Activated CD8-positive, alpha-beta T cell treated with anti-CD3 and anti-CD28 coated beads for 36 hours (primary cell): ENCODE measurements at places on chromosomes 12 and 14. TPM values are rescaled to one million over a fixed set of nuclear protein-coding genes. Genes with fewer than 3 reads are reported as not detected.

The TCL1A gene
- 0.65 TPM for total RNA-seq

The ERBB3 gene
- total RNA-seq, result 0.99 TPM

The SRRM4 gene
- total RNA-seq, result not detected

DNA sequence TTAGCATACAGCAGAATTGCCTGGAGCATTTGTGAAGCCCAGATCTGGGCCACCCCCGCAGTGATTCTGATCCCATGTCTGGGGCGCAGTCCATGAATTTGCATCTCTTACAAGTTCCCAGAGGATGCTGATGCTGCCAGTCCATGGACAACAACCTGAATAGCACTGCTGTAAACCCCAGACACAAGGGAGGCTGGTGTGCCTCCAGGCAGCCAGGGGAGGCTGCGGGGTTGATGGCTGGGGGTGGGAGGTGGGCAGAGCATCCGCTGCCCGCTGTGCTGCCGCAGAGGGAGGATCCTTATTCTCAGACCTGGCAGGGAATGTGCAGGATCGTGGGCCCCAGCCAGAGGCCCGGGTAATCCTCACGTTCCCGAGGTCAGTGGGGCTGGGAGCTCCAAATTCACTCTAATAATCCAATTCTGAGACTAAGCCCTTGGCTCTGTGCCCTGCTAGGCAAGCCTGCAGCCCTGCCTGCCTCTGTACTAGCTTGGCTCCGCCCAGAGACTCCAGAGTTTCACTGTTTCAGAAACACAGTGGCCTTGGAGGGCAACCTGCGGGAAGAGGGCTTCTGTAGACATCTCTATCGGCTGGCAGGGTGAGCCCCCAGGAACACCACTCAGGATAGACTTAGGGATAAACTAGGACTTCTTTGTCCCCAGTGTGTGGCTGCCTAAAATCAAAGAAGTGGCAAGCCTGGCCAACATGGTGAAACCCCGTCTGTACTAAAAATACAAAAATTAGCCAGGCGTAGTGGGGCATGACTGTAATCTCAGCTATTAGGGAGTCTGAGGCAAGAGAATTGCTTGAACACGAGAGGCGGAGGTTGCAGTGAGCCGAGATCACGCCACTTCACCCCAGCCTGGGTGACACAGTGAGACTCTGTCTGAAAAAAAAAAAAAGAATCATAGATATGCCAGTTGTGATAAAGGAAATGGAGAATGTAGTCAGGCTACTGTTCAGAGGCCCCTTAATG, 17.8 kb upstream of the MLEC start:
- DNase-seq, result no peak

- DNase-seq, result no peak
Measured at GRCh38 chr12:16282081-16282480, 4.6 kb upstream of the SLC15A5 start.

DNA sequence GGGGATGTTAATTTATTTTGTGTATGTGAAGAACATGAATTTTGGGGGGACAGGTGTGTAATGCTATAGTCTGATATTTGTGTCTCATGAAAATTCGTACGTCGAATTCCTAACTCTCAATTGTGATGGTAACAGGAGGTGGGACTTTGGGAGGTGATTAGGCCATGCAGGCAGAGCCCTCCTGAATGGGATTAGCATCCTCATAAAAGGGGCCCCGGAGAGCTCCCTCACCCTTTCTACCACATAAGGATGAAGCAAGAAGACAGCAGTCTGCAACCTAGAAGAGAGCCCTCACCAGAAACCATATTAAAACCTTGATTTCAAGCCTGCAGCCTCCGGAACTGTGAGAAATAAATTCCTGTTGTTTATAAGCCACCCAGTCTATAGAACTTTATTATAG, 165.4 kb downstream of the MDGA2 start:
- DNase-seq, result no peak

The NPAS3 gene
- not detected for total RNA-seq

The CHPT1 gene
- total RNA-seq, result 15.8 TPM

DNA sequence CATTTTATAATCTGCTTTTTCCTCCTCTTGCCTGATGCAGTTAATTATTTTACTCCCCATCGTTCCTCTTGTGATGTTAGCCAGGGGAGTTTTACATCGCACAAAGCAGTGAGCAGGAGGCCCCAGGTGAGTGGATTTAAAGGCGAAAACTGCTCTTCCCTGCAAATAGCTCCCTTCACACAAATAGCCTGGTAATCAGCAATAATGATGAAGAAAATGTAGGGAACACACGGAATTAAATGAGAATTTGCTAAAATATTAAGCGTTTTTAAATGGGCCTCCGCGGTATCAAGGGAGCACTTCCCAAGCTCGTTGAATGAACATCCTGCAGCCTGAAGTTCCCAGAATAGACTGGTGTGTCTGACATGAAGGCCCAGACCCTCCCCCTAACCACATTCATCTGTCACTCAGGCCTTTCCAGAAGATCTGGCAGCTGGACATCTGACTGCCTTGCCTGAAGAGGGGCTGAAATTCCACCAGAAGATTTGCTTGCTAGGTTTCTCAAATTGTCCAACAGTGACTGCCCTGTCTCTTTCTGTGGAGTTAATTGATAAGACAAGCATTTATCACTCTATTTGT, 127.2 kb downstream of the CCDC60 start:
- DNase-seq, result no peak

DNA sequence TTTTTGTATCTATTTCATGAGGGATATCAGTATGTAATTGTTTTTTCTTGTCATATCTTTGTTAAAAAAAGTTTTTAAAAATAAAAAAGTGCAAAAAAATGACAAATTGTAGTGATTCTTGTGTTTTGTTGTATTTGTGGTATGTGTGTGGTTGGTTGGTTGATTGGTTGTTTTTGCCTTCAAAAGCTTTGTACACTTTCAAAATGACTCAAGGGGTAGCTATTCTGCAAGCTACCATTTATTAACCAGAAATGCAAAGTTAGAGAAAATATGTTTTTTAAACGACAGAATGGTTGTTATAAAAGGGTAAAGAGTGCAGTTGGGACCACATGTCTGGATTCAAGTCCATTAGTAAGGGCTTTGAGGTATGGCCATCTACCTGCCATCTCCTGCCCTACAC, 119.3 kb downstream of the SLC35F4 start:
- DNase-seq, result no peak

- DNase-seq, result no peak
Measured at GRCh38 chr12:30908722-30909348, 17.7 kb upstream of the TSPAN11 start.
